Mesangial cell (primary cell): ENCODE measurements at places on chromosomes 4 and X. TPM values are rescaled to one million over a fixed set of nuclear protein-coding genes. Genes with fewer than 3 reads are reported as not detected.

Gene WWC2
- 26.2 and 36.6 TPM in 2 replicates for total RNA-seq

Gene GRIA2
- total RNA-seq: not detected in 2 replicates

Gene ANAPC4
- 9.3 and 12.2 TPM in 2 replicates for total RNA-seq

Gene JCHAIN
- not detected in 2 replicates for total RNA-seq

Gene YIPF7
- not detected in 2 replicates for total RNA-seq

Gene EXOC1L
- not detected in 2 replicates for total RNA-seq

Gene SMR3B
- not detected in 2 replicates for total RNA-seq
